Stimulated activated CD4-positive, alpha-beta T cell treated with anti-CD3 and anti-CD28 coated beads, Interleukin-1b, Interleukin-23, amount 100 ng/mL, for 1 hour (primary cell): ENCODE measurements at places on chromosomes 11 and 22.

- DNase-seq: no peak
These were observed 35.5 kb downstream of the FZD4 start for GRCh38 chr11:86919557-86920210.

DNA sequence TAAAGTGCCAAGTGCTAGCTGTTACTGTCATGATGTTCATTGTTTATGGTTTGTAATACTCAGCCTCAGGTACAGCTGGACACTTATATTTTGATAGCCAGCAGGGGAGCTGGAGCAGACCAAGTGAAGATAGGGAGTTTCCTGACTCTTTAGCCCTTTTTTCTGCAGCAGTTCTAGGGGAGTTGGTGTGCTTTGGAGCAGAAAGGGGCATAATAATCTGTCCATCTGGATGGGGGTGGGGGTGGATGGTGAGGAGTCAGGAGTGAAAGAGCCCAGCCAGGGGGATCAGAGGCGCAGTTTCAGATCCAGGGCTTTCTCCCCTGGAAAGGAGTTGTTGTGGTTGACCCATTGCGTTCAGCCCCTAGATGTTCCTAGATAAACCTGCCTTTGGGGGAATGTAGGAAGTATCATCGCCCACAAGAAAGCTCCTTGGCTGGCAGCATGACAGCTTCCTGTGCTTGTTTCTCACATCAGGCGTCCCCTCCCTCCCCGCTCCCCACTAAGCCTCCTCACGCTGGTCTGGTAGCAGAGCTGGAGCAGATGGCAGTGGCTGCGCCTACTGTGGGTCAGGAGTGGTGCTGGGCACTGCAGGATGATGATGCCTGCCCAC lies 41.9 kb downstream of the MED15 start:
- DNase-seq: no peak

DNA sequence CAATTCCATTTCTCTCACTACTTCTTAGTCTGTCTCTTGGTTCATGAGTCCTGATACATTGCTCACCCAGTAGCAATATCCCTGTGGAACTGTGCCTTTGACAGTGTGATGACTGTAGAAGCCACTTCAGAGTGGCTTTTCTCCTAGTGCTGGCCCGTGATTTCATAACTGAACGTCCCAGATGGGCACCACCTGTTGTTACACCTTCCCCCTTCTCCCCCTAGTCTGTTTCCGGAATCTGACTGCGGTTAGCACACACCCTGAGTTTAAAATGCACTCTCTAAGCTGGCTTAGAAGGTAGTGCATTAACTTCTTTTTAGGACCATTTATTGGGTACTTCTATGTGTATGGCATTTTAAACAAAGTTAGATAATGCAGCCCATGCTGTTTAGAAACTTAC lies 83.0 kb downstream of the ALX4 start:
- DNase-seq: no peak

DNA sequence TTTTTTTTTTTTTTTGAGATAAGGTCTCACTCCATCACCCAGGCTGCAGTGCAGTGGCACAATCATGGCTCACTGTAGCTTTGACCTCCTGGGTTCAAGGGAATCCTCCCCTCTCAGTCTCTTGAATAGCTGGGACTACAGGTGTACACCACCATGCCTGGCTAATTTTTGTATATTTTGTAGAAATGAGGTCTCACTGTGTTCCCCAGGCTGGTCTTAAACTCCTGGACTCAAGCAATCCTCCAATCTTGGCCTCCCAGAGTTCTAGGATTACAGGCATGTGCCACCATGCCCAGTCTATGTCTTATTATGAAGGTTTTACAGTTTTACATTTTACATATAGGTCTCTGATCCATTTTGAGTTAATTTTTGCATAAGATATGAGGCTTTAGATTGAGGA lies 20.4 kb upstream of the MAPK1 start:
- DNase-seq: no peak

GRCh38 chr11:38266691-38267090 lies 1668.7 kb upstream of the RAG2 start:
- no peak for DNase-seq

DNA sequence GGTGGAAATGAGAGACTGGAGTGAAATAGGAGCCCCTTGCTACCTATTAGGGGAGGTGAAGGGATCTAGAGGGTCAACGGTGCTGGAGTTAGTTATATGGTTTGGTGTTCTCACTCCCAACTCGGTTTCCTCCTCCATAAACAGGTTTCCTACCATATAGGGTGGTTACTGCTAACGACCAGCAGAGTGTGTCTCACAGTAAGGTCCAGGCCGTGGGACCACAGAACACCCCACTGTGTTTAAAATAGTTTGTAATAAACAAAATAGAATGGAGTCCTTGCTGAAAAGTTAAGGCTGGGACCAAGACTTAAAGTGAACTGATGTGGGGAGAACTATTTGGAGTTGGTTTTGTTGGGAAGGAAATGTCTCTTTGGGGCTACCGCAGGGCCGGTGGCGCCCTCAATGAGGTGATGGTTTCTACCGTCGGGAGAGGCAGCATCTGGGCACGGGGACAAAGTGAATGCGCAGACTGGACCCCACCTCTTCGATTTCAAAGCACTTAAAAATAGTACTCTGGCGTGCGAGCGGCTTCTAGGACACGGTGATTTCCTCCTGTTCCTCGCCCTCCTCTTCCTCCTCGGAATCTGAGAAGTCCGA lies 4.5 kb downstream of the DBX1 start:
- no peak for DNase-seq

DNA sequence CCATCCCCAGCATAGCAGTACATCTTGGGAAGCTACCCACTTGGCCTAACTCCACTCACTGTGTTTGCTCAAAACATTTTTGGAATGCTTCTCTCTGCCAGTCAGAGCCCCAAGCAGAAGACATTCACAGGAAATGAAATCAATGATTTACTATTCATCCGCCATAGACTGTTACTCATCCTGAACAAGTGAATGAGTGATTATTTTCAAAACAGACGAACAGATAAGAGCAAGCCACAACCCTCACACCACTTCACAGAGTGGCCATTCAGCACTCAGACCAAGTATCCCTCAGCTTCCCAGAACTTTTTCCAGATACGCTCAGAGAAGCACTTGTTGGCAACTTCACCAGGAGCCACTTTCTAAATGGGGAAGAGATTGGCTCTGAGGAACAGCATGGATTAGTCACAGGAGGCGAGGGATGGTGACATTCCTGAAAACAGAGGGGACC lies 13.0 kb upstream of the UBASH3B start:
- no peak for DNase-seq

DNA sequence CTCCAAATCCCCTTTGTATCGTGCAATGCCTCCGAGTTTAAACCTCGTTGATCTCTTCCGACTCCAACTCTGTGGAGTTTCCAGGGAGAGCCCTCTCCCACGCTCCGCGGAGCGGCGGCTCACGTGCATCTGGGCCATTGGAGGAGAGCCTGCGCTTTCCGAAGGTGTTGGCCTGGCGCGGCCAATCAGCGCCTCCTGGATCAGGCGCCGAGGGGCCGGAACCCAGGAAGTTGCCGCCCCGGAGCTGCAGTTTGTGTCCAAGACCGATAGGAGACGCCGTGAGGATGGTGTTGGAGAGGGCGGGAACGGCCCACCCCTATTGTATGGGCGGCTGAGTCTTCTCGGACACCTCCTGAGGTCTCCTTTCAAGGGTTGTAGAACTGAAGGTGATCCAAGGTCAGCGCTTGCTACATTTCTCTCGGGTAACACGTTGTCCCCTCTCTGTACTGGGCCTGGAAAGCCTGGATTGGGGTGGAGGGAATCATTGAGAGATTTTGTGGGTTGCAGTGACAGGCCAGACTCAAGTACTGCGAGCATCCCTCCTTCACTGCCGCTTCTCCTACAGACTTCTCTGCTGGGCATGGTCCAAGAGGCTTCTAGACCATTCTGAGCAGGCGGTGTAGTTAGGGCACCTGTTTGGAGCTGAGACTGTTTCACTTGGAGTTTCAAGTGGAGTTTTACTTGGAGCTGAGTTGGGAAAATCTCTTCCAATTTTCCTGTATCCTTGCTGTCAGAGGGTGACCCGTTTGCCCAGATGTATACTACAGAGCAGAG lies 1.7 kb downstream of the ADAMTS15 start:
- DNase-seq: no peak

GRCh38 chr11:83649528-83649855 lies 363.3 kb upstream of the CCDC90B start:
- DNase-seq: no peak

DNA sequence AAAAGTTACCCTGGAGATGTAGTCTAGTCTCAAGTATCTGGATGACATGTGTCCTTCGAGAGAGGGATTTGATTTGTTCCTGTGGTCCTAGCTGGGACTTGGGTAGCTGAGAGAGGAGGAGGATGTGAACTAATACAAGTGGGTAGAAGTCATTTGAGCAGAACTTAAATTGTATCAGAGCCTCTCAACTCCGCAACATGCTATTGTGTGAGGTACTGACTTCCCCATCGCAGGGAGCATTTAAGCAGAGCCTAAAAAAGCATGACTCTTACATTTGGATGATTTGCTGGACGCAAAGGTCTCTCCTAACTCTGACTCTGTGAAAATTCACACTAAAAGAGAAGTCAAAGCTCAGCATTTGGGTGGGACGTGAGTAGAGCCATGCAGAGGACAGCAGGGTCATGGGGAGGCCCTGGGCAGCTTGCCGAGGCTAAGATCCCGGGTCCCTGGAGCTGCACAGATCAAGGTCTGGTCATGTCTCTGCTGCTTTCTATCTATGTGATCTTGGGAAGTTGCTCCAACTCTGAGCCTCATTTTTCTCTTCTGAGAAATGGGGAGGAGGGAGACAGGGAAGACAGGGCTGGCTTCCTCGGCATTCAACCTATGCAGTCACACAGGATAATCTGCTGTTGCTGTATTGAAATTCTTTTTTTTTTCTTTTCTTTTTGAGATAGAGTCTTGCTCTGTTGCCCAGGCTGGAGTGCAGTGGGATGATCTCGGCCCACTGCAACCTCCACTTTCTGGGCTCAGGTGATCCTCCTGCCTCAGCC lies 44.9 kb downstream of the CD82 start:
- no peak for DNase-seq

DNA sequence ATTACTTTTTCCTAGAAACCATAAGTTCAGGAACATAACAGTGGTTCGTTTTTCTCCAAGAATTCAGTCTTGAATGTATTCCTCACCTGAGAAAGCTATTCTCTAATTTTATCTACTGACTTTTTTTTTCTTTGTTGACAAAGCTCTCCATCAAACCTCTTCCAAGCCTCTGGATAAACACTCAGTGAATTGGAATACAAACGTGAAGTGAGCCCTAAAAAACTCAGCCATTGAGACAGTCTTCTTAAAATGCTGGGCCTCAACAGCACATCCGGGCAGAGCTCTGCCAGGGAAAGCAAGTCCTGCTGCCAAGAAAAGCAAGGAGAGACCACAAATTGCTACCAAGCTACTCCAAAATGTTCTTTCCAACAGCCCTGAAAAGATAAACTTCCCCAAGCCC lies 7.7 kb upstream of the SLC1A2 start:
- no peak for DNase-seq

DNA sequence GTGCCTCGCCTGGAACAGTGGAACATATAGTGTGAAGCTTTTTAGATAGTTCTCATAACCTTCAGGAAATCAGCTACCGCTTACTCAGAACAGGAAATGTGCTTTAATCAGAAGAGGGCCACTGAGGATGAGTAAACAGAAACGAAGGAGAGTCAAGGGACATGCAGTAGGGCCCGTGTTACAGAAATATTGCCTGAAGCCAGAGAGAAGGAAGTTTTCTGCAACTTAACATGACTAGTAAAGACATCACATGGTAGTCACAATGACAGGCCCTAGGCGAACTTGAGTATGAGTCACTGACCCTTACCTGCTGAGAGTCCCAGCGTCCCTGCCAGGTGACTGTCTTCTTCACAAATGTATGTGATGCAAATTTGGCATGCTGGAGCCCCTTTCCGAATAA lies 39.4 kb downstream of the CARD18 start:
- DNase-seq: no peak

- DNase-seq: no peak
These were observed 60.6 kb downstream of the DGCR2 start for GRCh38 chr22:19061471-19062138.

GRCh38 chr22:21650823-21651520 lies 8.9 kb downstream of the SDF2L1 start:
- no peak for DNase-seq

DNA sequence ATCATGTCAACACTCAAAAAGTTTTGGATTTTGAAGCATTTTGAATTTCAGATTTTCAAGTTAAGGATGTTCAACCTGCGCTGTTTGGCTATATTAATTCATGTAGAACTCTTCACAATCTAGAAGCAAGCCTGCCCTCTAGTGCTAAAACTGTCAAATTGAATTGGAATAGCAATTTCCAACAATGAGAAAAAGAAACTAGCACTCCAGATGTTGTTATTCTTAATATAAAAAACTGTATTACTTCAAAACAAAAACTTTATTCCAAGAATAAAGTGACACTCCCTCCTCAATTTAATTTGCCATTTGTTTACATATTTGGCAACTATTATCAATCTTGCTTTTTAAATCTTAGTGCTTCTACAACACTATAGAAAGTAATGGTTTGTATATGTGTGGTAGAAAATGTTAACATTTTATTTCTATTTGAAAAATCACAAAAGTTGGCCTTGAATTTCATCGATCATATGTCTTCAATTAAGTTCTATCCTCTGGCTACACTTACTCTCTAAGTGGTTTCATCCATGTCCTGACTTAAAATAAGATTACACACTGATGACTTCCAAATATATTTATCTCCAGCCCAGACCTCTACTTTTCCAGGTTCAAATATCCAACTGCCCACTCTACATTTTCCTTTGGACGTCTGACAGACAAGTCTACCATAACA lies 36.6 kb downstream of the DCUN1D5 start:
- no peak for DNase-seq

DNA sequence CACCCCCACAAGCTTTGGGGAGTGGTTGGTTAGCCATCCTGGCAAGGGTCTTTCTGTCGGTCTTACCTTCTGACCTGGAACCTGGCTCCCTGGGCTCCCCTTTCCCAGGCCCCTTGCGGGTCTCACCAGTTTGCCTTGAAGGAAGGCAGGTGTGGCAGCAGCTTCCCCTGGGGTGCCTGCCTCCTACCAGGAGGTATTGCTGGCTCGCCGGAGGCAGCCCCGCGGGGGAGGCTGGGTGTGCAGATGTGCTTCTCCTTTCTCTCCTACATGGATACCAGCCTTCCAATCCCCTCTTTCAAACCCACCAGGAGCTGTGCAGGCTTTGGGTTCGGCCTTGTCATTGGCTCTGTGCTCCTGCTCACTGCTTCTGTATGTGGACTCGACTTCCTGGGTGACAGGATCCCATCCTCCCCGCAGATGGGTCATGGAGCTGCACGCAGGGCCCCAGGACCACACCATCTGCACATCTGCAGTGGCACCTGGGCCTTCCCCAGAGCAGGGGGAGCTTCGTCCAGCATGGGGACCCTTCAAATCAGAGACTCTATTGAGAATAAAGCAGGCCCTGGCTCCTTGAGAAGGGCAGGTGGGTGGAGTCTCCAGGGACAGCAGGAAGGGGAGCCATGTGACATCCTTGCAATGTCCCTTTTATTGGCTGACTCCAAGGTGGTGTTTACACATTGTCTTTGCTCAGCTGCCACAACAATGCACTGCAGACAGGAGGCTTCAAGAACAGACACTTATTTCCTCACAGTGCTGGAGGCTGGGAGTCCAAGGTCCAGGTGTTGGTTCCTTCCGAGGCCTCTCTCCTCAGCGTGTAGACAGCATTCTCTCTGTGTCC lies 592.0 kb downstream of the BRD1 start:
- DNase-seq: no peak
